ENCODE measurements at places on chromosomes 5 and 9.

DNA sequence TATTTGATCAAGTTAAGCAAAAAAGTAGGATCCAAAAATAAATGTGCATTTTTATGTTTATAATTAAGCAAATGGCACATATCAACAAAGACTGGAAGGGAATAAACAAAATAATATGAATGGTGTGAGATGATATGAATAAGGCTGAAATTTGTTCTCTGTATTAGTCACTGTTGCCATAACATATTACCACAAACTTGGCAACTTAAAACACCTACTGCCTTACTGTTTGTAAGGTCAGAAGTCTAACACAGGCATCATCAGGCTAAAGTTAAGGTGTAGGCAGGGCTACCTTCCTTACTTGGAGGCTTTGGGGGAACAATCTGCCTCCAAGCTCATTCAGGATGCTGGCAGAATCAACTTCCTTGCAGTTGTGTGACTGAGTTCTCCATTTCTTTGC is 19.3 kb downstream of the PGGT1B start:
- no peak for DNase-seq

GRCh38 chr5:24642022-24642421 is 2.8 kb downstream of the CDH10 start:
- DNase-seq: no peak

DNA sequence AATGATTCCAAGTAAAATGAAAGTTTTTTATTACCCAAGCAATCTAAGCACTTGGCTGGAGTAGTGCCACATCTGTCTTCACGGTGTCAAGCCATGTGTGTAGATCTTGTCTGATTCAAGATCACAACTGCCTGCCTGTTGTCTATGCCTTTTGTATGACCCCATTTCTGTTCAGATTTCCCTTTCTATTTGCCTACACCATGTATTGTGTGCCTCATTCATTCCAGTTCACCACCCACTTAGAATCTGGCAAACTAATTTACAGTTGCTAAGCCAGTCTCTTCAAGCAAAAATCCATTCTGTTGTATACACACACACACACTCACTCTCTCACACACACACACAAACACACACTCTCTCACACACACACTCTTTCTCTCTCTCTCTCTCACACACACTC is 33.7 kb downstream of the GLDC start:
- no peak for DNase-seq

- no peak for DNase-seq
These were observed 42.3 kb downstream of the SH3RF2 start for GRCh38 chr5:145978708-145979107.

- DNase-seq: no peak
These were observed 137.9 kb upstream of the TRIM32 start for GRCh38 chr9:116549061-116549664.

GRCh38 chr5:159094745-159095144 is 5.0 kb downstream of the EBF1 start:
- no peak for DNase-seq

DNA sequence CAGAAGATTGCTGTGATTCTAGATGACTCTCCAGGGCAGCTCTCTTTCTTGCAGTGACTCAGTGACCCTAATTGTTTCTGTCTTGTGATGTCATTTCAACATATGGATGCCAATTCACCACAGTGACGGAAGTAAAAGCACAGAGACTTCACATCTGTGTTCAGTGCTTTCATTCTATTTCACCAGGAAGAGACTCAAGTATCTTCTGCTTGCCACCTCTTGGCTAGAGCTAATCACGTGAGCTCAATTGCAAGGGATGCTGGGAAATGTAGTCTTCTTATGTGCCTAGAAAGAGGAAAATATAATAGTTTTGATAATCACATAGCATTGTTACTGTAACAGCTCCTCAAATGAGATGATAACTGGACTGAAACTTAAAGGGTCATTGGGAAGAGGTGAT is 453.3 kb upstream of the KLF4 start:
- no peak for DNase-seq

DNA sequence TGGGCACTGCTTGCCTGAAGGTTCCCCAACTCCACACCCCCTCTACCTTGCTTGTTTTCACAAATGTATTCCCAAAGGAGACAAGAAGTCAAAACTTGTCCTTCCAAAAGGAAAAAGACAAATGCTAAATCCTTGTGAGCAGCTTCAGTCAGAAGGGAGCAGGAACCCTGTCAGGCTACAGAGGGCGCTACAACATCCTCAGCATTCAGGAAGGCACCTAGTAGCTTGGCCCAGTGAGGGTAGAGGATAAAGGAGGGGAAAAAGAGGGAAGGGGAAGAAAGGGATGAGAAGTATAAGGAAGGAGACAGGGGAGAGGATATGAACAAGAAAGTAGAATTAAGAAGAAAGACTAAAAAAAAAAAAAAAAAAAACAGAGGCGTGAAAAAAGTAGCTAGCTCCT is 97.5 kb downstream of the MLLT3 start:
- no peak for DNase-seq

GRCh38 chr5:141001844-141002604 is 35.7 kb downstream of the PCDHAC2 start:
- DNase-seq: no peak

DNA sequence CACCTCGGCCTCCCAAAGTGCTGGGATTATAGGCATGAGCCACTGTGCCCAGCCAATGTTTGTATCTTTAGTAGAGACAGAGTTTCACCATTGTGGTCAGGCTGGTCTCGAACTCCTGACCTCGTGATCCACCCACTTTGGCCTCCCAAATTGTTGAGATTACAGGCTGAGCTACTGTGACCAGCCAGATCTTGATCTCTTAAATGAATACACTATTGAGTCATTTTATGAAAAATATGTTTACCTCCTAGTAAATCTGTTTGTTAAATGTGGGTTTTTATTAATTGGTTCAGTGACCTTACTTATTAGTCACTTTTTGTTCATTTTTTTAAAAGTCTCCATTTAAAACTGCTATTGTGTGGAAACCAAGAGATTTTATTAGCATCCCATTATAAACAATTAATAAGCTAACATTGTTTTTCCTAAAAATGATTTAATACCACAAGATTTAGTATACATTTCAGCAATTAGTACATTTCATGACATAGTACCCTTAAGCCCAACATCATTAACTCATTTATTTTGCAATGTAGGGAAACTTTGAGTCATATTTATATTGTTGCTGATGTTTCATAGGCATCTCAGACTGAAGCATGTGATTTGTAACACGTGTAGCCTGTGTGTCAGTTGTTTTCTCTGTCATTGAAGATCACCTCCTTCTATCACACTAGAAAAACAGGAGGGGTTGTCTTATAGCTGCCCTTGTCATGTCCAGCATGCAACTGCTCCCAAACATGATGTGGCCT is 261.2 kb downstream of the TAF11L14 start:
- no peak for DNase-seq

DNA sequence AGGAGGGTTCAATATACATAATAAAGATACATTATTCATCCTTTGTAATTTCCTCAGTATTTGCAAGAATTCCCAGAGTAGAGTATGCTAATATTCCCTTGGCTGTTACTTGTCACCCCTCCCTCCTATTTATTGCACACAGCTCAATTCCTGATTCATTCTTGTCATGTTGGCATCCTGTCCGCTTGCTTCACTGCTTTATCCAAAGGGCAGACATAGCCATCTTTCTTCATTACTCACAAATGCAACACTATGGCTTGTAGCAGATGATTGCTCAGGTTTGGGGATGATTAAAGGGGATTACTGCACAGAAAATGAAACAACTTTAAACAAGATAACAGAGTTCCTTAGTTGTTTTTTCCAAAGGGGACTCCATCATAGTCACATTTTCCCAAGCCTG is 1.2 kb upstream of the IL33 start:
- DNase-seq: no peak

- DNase-seq: no peak
These were observed 968 bp upstream of the KDM3B start for GRCh38 chr5:138351517-138351916.

DNA sequence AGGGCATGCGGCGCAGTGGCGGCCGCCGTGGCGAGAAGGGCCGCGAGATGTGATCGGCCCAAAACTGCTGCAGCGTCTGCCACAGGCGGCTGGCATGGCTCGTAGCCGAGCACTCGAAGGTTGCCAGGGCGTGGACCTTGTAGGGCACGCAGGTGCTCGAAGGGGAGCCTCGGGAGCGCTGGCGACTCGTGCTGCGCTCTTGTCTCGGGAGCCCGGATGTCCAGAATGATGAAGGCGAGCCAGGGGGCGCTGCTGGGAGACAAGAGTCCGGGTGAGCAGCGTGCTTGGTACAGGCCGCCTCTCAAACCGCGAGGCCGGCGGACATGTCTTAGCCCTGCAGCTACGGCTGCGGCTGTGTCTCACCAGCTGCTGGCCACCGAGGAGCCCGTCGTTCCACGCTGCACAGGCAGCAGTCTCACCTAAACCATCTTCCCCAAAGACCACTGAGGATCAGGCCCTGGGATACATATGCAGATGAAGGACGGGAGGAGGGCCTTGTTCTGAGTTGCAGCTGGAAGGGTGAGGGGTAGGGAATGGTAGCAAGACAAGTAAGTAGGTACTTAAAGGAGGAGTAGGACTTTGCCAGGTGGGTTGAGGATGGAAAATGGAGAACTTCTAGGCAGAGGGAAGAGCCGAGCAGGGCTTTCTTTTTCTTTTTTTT is 1.7 kb downstream of the CBY3 start:
- DNase-seq: peak; percentile 74

DNA sequence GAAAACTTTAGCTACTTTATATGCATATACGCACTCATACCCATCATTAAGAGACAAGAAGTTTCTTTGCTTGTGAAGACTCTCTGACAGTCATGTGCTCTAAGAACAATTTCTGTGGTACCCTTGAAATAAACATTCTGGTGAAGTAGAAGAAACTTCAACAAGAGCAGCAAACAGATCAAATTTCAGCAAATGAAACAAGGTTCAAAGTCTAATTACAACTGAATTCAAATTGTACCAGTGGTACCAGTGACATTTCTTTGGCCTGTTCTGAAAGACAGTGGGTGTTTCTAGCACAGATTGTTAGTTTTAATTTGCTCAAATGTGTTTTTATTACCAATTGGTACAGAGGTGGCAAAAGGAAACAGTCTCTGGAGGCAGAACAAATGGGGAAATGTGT is 391.0 kb downstream of the CHSY3 start:
- no peak for DNase-seq

- DNase-seq: no peak
These were observed 75.6 kb downstream of the DMRTA1 start for GRCh38 chr9:22522206-22522740.

DNA sequence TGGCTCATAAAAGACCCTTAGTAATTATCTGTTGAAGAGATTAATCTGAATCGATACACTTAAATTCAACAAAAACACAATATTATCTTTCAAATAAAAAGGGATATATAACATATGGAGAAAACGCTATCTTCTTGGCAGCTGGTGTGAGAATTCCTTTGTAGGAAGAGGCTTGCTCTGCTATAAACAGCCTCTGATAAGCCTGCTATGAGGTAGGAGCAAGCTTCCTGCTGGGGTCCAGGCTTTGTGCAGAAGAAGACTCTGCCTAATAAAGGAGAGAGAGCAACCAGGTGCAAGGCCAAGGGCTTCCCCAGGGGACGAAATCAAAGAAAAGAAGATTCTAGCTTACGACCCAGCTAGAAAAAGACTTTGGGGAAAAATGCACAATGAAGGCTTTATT is 43.3 kb upstream of the SSBP2 start:
- DNase-seq: no peak

DNA sequence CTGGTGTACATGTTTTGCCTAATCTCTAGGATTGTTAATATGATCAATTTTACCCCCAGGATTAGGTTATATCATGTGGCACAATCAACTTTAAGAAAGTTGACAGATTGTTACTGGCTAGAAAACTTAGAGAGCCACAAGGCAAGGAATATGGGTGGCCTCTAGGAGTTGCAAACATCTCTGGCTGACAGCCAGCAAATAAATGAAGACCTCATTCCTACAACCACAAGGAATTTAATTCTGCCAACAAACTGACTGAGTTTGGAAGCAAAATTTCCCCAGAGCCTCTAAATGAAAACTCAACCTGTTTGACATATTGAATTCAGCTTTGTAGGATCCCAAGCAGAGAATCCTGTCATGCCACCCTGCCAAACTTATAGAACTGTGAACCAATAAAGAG is 196.4 kb upstream of the PTGER4 start:
- DNase-seq: no peak

- no peak for DNase-seq
These were observed 85.1 kb downstream of the OTULIN start for GRCh38 chr5:14749579-14750101.

- no peak for DNase-seq
These were observed 236.0 kb upstream of the ZNF462 start for GRCh38 chr9:106626936-106627335.

DNA sequence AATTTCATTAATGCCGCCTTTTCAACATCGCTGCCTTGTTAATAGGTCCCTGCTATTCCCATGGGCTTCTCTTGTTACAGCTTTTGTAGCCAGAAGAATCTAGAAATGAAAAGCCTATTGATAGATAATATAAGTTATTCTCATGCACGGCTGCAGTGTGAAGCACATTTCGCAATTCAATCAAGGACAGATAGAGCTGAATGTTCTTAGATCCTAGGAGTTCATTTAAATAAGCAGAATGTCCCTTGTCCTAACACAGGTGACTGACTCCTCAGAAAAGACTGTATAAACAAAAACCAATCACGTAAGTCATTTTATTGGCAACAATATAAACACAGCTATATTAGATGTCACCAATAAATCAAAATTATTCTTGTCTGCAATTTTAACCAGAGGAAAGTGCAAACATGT is 9.4 kb downstream of the GLIS3 start:
- no peak for DNase-seq

- no peak for DNase-seq
These were observed 121.1 kb downstream of the LHX2 start for GRCh38 chr9:124132671-124133147.

- no peak for DNase-seq
These were observed 26.4 kb upstream of the RXRA start for GRCh38 chr9:134299883-134300282.

DNA sequence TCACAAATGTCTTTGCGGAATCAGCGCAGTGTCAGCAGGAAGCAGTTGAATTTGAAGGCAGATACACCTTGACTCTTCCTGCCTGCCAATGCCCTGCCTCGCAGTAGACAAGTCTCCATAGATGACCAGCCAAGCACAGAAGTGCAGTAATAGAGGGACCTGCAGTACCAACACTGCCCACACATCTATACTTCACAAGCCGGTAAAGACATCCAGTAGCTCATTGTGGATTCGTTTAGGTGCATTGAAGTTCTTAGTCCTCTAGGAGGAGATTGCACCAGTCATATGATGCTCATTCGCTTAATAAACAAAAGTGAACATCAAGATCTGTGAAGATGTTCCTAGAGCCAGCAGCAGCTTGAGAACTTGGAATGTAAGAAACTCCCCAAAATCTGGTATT is 7.1 kb upstream of the IFNA2 start:
- no peak for DNase-seq
